ENCODE measurements at places on chromosomes 5 and 9.

DNA sequence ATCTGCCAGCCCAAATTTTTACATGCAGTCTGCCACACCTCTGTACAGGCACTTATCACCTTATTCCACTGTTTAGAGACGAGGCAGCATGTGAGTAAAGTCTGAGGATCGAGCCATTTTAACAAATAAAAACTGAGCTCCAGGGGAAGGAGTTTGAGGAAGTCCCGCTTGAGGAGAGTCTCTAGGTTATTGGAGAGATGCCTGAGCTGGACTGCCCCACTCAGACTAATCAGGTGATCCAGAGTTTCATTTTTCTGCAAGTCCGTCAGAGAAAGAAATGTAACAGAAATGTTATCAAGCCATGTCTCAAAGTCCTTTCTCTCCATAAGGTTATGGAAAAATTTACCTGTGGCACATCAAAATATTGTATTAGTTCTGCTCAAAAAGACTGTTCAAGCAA is 5.3 kb downstream of the FBXW2 start:
- H3K27ac ChIP-seq: no peak overlapping the region
- H3K36me3 ChIP-seq: peaks cover 74% of the 10 kb centered on the region
- no peak overlapping the region for H3K4me3 ChIP-seq
- peaks cover 5% of the 10 kb centered on the region for H3K4me1 ChIP-seq

DNA sequence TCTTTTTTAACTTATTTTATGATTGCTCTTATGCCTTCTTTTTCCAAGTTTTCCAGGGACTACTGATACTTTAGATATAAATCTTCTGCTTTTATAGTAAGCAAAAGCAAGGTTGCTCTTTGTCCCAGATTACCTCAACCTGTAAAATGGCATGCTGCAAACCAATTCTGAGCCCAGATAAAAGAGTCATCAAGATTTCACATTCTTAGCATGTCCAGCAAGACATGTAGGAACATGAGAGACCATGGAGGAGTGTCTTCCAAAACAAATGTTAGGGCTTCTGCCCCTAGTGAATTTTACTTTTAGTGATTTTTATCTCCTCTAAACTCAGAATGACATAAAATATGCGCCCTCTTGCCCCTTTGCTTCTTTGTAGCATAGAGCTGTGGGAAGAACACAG is 7.0 kb upstream of the CDC20B start:
- no peaks in the 10 kb centered on the region for H3K36me3 ChIP-seq
- peaks cover 89% of the 10 kb centered on the region for H3K27me3 ChIP-seq
- peaks cover 4% of the 10 kb centered on the region for H3K4me1 ChIP-seq
- no peak for DNase-seq
- no peak overlapping the region for H3K4me3 ChIP-seq

DNA sequence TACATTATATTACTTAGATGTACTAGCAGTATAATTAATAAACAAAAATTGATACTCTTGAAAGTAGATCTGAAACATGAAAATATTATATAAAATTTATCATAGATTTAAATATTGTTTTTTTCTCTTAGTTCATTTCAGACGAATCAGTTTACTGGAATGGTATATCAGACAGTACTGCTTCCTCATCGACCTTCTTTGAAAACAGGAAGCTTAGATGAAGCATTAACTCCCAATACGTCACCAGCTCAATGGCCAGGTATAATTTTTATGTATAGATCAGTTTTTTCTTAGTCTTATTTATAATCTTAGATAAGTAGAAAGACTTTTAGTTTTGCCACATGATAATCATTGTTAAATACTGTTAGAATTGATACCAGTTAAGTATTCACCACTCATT is 106.3 kb downstream of the DMXL1 start:
- H3K4me1 ChIP-seq: no peaks in the 10 kb centered on the region
- peaks cover 33% of the 10 kb centered on the region for H3K36me3 ChIP-seq
- H3K4me3 ChIP-seq: no peak overlapping the region

DNA sequence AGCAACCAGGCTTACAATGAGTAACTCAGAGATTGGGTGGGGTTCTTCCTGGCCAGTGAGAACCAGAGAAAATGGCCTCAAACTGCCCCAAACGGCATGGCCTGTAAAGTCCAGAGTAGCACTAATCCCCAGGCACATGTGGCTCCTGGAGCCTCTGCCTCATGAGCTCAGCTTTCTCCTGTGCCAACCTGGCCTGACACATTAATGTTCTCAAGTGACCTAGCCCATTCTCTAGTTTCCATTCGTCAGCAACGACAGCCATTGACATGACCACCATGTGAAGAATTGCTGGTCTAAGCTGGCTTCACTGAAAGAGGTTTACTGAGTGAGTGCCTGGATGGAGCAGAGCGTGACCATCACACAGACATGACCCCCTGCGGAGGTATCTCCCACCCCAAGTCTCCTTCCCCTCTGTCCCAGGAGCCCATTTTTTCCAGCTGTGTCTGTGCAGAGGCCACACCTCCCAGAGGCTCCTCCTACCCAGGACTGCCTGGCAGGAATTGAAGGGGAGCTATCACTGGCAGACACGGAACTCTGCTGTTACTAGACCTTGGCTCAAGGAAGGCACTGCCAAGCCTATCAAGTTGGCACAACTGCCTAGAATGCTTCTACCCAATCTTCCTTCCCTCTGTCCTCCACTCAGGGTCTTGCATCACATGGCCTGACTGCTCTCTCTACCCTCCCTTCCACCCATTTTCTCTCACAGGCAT is 59.0 kb upstream of the BOD1 start:
- H3K4me3 ChIP-seq: no peak overlapping the region
- no peaks in the 10 kb centered on the region for H3K4me1 ChIP-seq
- DNase-seq: no peak
- H3K27me3 ChIP-seq: no peaks in the 10 kb centered on the region

GRCh38 chr9:5628183-5628529 is 751 bp upstream of the RIC1 start:
- no peaks in the 10 kb centered on the region for H3K36me3 ChIP-seq
- H3K4me3 ChIP-seq: peak overlapping the region; percentile 95
- H3K27me3 ChIP-seq: no peaks in the 10 kb centered on the region
- H3K4me1 ChIP-seq: no peaks in the 10 kb centered on the region
- DNase-seq: no peak

DNA sequence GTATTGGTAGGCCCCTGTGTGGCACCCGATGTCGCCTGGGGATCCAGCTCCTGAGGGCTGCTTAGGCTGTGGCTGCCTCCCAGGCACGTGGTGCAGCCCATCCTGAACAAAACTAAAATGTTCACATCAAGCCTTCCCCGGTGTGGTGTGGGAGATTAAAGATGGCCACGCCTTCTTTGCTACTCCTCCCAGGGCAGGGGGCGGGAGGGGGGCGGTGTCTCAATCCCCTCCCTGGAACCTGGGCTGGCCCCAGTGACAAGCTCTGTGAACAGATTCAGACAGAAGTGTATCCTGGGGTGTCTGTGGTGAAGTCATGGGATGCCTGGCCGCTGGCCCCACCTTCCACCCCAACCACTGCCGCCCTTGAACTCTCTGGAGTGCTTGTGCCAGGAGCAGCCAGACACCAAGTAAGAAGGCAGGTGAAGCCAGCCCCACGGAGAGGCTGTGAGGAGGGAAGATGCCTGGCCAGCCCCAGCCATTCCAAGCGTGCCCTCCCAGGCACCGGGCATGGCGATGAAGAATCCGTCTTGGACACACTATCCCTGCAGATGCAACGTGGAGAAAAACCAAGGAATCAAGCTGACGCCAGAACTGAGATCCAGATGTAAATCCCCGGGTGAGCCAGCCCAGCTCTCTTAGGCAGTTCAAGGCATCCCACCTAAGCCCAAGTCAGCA is 75.8 kb downstream of the AK8 start:
- no peaks in the 10 kb centered on the region for H3K36me3 ChIP-seq
- no peak overlapping the region for H3K27ac ChIP-seq
- no peak overlapping the region for H3K4me3 ChIP-seq
- no peaks in the 10 kb centered on the region for H3K4me1 ChIP-seq
- peaks cover 25% of the 10 kb centered on the region for H3K27me3 ChIP-seq
- DNase-seq: peak; percentile 55

DNA sequence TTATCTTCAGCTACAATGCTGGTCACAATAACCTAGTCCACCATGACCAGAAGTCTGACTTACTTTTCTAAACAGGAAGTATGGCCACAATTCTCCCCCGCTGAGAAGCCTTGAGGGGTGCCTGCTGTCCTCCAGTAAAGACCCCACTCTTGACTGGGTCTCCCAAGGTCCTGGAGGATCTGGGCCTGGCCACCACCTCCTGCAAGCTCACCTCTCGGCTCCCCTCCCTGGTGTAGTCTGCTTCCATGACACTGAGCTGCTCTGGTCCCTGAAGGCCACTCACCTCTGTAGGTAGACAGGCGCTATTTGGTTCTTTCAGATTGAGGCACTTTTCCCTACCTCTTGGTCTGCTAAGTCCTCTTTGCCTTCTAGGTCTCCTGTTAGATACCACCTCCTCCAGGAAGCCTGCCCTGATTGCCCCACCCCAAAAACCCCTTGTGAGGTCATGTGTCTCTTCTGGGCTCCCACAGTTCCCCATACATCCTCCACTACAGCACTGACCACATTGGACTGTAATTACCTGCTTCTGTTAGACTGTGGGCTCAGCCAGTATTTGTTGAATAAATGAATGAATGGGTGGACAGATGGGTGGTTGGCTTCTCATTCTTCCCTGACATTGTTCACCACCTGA is 62.6 kb upstream of the IER5L start:
- H3K36me3 ChIP-seq: no peaks in the 10 kb centered on the region
- H3K4me1 ChIP-seq: no peaks in the 10 kb centered on the region
- H3K4me3 ChIP-seq: no peak overlapping the region

- peaks cover 58% of the 10 kb centered on the region for H3K36me3 ChIP-seq
- no peaks in the 10 kb centered on the region for H3K4me1 ChIP-seq
- DNase-seq: peak; percentile 76
- no peak overlapping the region for H3K27ac ChIP-seq
- no peak overlapping the region for H3K4me3 ChIP-seq
Observed at GRCh38 chr5:177162379-177162778, 28.8 kb downstream of the NSD1 start.

DNA sequence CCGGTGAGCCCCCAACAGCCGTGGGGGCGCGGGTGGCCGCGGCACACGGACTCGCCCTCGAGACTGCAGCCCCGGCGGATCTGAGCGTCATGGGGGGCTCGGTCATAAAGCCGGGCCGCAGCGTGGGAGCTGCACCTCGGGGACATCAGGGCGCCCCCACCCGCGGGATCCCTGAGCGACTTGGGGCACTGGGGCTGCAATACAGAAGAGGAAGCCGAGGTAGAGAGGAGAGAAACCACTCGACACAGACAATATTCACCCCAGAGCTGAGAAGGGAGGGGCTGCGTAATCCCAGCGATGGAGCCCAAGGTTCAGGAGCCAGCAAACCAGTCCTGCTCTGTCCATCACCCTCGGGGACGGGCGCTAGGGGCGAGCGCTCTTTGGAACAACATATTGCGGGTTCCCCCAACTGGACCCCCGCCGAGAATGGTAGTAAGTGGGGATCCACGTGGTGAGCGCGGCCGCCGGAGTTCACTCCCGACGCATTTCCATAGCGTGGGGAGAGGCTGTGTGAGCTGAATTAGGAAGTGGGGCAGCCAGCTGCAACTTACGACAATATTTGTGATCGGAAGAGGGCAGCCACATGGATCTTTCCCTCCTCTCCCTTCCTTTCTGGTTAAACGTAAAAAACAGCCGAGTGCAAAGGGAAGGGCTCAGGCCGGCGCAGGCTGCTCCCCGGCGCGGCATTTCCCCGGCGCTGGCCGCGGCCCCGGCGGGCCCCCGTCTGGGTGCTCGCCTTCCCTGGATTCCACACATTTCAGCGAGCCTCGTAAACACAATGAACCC is 9.9 kb downstream of the PTCH1 start:
- peak; percentile 86 for DNase-seq
- H3K36me3 ChIP-seq: peaks cover 5% of the 10 kb centered on the region
- H3K27me3 ChIP-seq: no peaks in the 10 kb centered on the region
- H3K4me1 ChIP-seq: no peaks in the 10 kb centered on the region
- H3K27ac ChIP-seq: peak overlapping the region; percentile 68
- peak overlapping the region; percentile 97 for H3K4me3 ChIP-seq

DNA sequence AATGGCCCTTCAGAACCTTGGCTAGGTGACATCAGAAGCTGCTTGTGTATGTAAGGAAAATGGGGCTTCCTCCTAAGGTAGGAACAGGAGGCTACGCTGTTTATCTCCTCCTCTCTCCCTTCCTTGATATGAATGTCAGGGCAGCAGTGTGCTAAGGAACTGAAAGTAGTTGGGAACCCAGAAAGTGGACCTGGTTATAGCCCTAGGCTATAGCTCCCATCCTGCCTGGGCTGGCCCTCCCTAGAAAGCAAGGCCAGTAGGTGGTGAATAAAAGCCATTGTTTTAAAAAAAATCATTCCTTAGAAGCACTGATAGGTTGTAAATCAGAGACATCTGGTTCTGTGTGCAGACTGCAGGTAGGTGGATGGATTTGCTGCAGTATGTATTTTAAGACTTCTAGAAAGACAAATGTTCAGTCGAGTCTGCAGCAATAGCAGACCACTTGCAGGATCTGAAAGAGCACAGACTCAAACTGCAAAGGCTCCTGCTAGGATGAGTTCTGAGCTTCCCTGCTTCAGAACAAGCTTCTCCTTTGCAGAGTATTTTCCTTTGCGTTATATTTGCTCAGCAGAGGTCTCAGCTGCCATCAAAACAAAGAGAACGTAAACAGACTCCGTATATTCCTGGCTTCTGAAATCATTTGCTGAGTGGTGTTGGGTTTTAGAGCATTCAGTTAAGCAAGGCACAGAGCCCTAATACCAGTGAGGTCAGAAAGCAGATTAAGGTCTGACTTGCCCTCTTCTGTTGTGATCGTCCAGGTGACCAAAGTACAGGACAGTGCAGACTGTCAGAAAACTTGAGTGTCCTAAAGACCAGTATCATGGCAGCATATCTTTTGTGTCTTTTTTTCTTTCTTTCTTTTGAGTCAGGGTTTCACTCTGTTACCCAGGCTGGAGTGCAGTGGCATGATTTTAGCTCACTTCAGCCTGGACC is 20.1 kb upstream of the CFAP157 start:
- no peak overlapping the region for H3K4me3 ChIP-seq
- no peaks in the 10 kb centered on the region for H3K36me3 ChIP-seq
- H3K27me3 ChIP-seq: no peaks in the 10 kb centered on the region
- no peak for DNase-seq
- no peak overlapping the region for H3K27ac ChIP-seq

DNA sequence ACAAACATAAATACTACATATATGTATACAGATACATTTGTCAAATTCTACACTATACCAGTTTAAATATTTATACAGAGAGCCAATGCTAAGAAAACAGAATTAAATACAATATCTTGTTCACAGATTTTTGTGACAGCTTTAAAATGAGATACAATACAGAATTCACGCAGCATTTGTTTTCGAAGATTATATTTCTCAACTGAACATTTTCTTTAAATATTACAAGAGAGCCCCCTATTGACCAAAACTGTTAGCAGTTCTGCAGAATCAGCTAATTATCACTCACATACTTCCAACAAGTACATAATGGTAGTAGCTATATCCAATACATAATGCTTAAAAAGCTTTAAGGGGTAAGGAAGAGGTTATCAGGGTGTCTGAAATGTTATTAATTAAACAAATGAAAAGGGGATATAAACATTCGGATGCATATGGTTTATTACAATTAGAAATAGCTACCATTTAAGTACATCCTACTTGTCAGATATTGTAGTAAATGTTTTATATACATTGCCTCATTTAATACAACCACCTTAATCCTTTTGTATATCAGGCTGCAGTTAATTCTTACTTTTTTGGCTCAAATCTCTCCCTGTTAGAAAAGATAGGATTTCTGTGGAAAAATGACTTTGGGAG is 31.7 kb downstream of the ZDHHC21 start:
- DNase-seq: no peak
- H3K4me3 ChIP-seq: no peak overlapping the region
- no peaks in the 10 kb centered on the region for H3K4me1 ChIP-seq
- peaks cover 63% of the 10 kb centered on the region for H3K36me3 ChIP-seq
- H3K27ac ChIP-seq: no peak overlapping the region

Measured in endodermal cell (in vitro differentiated cells).